MCF 10A (cell line): ENCODE measurements at places on chromosomes 6 and 20. TPM values are rescaled to one million over a fixed set of nuclear protein-coding genes. Genes with fewer than 3 reads are reported as not detected.

The CEP85L gene
- total RNA-seq: 8.4 and 10.0 TPM in 2 replicates

The FUT9 gene
- total RNA-seq: not detected in 2 replicates

The SOBP gene
- total RNA-seq: 0.21 and 0.47 TPM in 2 replicates

The TBC1D20 gene
- total RNA-seq: 32.5 and 36.0 TPM in 2 replicates

The SLC17A9 gene
- 0.07 TPM in 1 of 2 replicates, not detected in the other for total RNA-seq

The SAMD10 gene
- 4.4 and 4.5 TPM in 2 replicates for total RNA-seq

The ECHDC1 gene
- total RNA-seq: 60.4 and 70.7 TPM in 2 replicates

The ZKSCAN8 gene
- total RNA-seq: 26.7 and 27.9 TPM in 2 replicates

The HLA-DQA2 gene
- total RNA-seq: not detected in 2 replicates

The ANKRD66 gene
- not detected in 2 replicates for total RNA-seq

The RBPJL gene
- total RNA-seq: not detected in 2 replicates

The DSN1 gene
- 7.8 and 8.4 TPM in 2 replicates for total RNA-seq

The SIRPB2 gene
- total RNA-seq: 1.3 and 1.8 TPM in 2 replicates

The TRIM10 gene
- not detected in 2 replicates for total RNA-seq

The GRM1 gene
- not detected in 2 replicates for total RNA-seq

The VNN1 gene
- 3.5 and 5.4 TPM in 2 replicates for total RNA-seq

The GPANK1 gene
- 13.0 and 13.6 TPM in 2 replicates for total RNA-seq

The NANP gene
- 5.2 and 5.7 TPM in 2 replicates for total RNA-seq

The KCNK16 gene
- not detected in 2 replicates for total RNA-seq

The RAET1L gene
- total RNA-seq: 1.2 TPM in 2 replicates

The SDC4 gene
- total RNA-seq: 180 and 209 TPM in 2 replicates

The VAPB gene
- total RNA-seq: 60.4 and 61.2 TPM in 2 replicates

The SLC22A16 gene
- not detected in 2 replicates for total RNA-seq

The WASF1 gene
- total RNA-seq: 50.5 and 55.7 TPM in 2 replicates
